NCI-H1092 treated with DMSO at 0.1 percent for 48 hours (cell line): ENCODE measurements at places on chromosomes 12 and 14.

DNA sequence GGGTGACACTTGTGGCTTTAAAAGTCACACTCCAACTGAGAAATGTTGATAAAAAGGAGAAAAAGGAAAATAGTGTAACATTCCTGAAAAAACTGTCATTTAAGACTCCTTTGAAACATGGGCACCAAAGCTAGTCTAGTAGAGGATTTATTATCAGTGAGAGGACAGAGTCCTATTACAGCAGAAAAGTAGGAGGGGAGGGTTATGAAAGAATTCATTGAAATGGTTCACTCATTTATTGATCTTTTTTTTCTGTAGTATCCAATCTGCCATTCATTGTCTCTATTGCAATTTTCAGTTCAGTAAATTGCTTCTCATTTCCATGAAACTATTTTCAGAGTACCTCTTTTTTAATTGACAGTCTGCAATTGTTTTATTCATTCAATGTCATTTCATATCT is 25.4 kb downstream of the PPM1A start:
- DNase-seq = no peak

DNA sequence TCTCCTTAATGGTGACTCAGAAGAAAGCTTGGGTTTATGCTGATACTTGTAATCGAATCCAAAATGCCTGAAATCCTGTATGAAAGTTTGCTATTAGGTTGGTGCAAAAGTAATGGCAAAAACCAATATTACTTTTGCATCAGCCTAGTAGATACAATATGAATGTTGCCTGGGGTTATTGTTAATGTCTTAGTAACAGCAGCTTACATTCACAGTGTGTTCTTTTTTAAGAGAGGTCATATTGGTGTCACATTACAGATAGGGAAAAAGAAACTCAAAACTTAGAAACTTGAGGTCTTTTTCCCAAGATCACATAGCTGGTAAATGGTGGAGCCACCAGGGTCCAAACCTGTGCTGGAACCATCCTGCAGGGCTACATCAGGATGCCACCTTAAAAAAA is 25.2 kb downstream of the SRGAP1 start:
- no peak for DNase-seq

- no peak for DNase-seq
Observed at GRCh38 chr14:61619494-61619893, 75.8 kb upstream of the HIF1A start.

DNA sequence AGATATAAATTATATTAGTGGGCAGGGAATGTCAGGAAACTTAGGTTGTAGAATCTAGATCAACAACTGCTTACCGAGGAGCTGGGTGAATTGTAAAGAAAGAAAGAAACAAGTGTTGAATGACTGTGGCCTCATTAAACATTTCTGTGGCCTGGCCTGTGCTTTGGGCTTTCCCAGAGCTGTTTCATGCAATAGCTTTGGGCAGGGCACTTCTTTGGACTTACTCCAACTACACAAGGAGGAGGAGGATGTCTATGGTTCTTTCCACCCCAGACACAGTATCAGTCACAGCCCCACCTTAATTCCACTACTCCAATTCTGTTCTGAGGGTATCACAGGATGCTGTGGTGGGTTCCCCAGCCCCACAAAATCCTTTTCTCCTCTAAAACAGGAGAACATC is 38.0 kb downstream of the DPF3 start:
- DNase-seq = no peak

- no peak for DNase-seq
Observed at GRCh38 chr14:25080682-25081081, 30.7 kb upstream of the STXBP6 start.

DNA sequence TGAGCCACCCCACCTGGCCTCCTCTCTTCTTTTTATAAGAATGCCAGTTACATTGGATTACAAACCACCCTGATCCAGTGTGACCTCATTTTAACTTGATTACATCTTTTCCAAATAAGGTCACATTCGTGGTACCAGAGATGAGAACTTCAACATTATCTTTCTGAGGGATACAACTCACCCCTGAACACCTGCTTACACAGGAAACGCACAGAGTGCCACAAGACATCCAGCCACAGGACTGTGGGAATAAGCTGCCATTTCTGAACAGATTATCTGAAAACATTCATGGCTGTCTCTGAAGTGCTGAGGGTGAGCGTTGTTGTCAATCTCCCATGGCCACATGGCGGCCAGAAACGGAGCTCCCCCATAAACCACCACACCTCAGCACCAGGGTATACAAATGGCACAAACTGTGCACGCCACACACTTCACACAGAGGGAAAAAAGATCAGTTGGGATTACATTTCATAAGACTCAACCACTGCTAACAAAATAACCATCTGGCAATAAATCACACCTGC is 23.7 kb downstream of the FOXN3 start:
- DNase-seq = no peak

DNA sequence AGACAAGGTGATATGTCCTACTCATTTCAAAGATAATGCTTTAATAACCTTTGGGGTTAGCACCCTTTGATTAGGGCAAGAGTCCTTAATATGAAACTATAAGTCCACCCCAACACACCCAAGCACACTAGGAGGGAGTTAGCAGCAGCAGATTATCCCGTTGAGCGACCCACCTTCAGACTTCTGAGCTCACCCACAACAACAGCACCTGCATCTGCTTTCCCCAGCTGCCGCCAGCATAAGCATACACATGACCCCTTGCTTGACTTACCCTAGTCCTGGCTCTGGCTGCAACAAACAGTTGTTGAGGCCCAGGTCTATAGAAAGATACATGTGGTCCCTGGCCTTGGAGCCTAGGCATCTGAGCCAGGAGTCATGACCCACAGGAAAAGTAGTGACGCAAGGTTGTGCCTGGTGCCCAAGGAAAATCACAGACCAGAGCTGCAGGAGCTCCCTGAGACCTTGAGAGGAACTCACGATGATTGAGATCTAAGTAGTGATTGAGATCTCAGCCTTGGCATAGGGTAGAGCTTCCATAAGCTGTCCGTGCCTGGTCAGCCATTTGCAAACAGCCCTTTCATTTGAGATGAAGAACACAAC is 19.0 kb downstream of the ZDHHC22 start:
- no peak for DNase-seq

- no peak for DNase-seq
Observed at GRCh38 chr12:112322441-112322840, 59.8 kb downstream of the HECTD4 start.

GRCh38 chr12:23560611-23561010 is 388.9 kb downstream of the SOX5 start:
- no peak for DNase-seq

DNA sequence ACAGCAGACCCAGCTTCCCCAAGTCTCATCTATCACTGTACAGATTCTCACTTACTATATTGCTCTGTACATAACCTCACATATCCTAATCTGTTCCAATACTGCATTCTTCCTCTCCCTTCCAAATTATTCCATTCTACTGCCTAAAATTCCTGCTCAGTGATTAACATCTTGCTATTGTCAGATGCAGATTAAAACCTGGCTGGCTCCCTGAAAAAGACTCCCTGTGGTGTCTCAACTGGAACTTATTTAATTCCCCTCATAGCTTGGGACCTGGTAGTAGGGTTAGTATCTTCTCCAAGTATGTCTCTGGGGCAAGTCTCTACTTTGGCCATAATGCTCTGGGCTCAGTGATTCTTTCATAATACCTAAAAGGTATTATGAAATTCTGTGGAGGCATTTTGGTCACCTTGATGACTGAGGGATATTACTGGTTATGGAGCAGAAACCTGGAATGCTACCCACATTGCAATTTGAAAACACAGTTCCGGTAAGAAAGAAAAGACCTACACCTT is 55.8 kb downstream of the PAWR start:
- DNase-seq = no peak

DNA sequence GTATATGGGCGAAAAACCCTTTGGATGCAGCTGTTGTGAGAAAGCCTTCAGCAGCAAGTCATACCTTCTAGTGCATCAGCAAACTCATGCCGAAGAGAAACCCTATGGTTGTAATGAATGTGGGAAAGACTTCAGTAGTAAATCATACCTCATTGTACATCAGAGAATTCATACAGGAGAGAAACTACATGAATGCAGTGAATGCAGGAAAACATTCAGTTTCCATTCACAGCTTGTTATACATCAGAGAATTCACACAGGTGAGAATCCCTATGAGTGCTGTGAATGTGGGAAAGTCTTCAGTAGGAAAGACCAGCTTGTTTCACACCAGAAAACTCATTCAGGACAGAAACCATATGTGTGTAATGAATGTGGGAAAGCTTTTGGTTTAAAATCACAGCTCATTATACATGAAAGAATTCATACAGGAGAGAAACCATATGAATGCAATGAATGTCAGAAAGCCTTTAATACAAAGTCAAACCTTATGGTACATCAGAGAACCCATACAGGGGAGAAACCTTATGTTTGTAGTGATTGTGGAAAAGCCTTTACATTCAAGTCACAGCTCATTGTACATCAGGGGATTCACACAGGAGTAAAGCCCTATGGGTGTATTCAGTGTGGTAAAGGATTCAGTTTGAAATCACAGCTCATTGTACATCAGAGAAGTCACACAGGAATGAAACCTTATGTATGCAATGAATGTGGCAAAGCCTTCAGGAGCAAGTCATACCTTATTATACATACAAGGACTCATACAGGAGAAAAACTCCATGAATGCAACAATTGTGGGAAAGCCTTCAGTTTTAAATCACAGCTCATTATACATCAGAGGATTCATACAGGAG is 21.4 kb downstream of the ZNF268 start:
- no peak for DNase-seq

DNA sequence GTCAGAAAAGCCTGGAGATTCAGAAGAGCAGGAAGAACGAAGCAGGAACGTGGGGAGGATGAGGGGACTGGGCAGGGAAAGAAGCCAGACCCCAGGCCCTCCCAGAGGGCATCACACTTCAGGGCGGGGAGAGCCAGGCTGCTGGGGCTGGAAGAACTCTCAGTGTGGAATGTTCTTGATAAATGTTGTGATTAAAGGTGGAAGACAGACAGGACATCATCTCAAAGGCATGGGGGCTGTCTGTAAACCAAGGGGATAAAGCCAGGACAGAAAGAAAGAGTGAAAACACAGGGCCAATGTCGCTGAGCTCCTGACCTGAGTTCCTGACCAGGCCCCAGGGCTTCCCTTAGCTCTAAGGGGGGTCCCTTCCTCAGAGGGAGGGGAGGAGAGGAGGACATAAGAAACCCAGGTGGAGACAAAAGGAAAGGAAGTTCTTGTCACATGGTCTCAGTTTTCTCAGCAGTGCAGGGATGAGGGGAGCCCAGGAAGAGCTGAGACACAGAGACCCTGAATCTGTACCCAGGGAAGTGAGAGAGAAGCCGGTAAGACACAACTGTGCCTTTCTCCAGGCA is 56.3 kb downstream of the SETD3 start:
- DNase-seq = no peak

- no peak for DNase-seq
Observed at GRCh38 chr12:34404377-34405285, 382.3 kb downstream of the ALG10 start.

- no peak for DNase-seq
Observed at GRCh38 chr12:50647031-50647430, 116.9 kb upstream of the ATF1 start.

- DNase-seq = no peak
Observed at GRCh38 chr14:84262932-84263331, 1267.0 kb upstream of the FLRT2 start.

DNA sequence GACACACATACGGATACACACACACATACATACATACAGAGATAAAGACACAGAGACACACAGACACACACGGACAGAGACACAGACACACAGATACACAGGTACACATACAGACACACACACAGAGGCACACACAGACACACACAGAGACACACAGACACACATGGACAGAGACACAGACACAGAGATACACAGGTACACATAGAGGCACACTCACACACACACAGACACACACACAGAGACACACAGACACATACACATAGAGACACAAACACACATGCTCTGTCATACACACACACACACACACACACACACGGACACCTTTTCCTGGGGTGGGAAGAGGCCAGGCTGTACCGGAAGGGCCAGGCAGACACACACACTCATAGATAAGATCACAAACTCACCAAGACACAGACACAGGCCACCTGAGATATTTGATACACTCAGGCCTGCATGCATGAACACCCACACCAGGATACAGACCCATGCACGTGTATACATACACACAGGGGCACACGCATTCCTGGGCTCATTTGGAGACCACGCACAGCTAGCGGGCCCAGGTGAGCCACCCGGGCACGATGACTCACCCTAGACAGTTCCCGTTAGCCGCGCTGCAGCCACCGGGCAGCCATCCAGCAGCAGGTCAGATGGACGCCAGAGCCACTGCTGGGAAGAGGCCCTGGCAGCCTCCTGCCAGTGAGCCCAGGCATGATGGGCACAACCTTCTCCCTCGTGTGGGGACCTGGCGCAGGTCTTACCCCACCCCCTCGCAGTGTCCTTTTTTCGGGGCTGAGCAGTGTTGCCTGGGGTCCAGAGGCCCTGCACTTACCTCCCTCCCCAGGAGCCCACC is 1.8 kb upstream of the AHNAK2 start:
- no peak for DNase-seq

- DNase-seq = no peak
Observed at GRCh38 chr12:127044836-127045235, 1222.1 kb upstream of the TMEM132C start.

- DNase-seq = no peak
Observed at GRCh38 chr14:29126361-29126760, 359.8 kb downstream of the FOXG1 start.

GRCh38 chr14:22024137-22024536 is 350.5 kb upstream of the OR4E1 start:
- DNase-seq = no peak

- DNase-seq = no peak
Observed at GRCh38 chr12:2016862-2017545, 12.7 kb upstream of the DCP1B start.

- DNase-seq = no peak
Observed at GRCh38 chr12:43988838-43989560, 153.1 kb downstream of the TMEM117 start.

- DNase-seq = no peak
Observed at GRCh38 chr12:70543444-70543843, 93.8 kb downstream of the PTPRB start.

DNA sequence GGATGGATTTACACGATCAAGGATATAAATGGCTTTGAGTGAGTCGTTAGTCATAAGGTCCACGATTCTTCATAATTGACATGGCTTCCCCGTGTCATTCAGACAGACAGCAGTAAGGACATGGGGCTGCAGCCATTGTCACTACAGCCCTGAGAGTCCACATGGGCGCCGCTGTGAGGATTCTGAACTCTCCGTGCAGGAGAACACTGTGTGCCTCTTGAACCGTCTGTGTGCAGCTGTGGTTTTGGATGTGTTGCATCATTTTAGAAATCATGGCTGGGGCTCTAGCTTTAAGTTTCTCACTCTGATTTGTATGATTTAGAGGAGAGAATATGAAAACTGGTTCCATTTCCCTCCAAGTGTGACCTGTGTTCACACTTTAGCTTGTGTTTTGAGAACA is 47.2 kb downstream of the NPAS3 start:
- no peak for DNase-seq

DNA sequence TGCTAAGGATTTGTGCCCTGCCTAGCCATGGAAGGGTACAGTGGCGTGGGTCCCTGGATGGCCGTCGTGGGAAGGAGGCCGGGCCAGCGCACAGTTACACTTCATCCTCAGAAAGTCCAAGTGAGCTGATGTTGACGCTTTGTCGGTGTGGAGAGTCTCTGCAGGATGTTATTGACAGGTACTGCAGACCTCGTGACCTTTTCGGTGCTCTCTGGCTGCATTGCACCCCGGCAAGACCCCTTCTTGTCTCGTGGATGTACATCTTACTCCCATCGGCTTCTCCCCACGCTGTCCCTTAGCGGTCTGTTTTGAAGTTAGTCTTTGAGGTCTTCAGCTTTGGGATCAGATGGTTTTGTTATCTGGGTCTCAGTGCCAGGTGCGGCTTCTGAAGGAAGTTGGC is 78.4 kb downstream of the EP400 start:
- no peak for DNase-seq

GRCh38 chr12:11891346-11891745 is 179.4 kb upstream of the BCL2L14 start:
- DNase-seq = no peak
